Activated CD4-positive, alpha-beta T cell treated with anti-CD3 and anti-CD28 coated beads, Interleukin-2, amount 10 ng/mL, durations not matched to agents 7 days and 5 days (primary cell): ENCODE measurements at places on chromosomes 2 and 18.

DNA sequence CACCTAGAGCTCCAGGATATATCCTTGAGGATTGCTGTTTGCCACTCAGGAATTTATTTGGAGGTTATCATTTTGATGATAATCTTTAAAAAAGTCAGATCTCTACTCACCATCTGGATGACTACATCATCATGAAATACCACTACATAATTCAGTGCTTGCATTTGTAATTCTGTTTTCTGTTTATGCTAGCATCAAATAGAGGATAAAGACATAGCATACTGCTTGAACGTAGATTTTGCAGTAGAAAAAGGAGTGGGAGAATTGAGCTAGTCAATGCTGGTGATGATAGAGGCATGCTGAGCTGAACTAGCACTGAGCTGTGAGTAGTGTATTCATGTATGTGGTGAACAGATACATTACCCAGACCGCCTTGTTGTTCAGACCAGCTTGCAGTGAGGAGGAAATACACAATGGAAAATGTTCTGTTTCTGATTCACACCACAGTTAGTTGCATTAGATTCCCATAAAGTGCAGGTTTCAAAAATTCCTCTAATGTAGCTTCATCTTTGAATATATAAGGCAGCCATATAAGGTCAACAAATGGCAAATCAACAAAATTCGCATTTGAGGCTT lies 68.8 kb upstream of the CDC42EP3 start:
- DNase-seq, result no peak

DNA sequence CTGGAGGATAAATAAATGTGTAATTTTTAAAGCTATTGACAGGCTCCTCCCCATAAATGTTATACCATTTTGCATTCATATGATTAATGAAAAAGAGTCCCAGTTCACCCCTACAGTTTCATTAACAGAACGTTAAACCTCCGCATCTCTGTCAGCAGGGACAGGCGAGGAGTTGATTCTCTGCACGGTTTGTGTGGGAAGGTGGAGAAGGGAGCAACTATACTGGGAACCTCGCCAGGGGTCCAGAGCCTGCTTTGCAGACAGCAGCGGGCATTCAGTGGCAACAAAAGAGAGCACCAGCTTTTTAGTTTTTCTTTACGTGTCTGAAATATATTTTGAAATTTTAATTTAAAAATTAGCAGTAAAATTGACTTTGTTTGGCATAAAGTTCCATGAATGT lies 101.4 kb downstream of the FARSB start:
- DNase-seq, result no peak

- DNase-seq, result no peak
Observed at GRCh38 chr18:68676913-68677312, 38.0 kb downstream of the TMX3 start.

- DNase-seq, result no peak
Observed at GRCh38 chr2:219473511-219473910, 25.2 kb upstream of the GMPPA start.

DNA sequence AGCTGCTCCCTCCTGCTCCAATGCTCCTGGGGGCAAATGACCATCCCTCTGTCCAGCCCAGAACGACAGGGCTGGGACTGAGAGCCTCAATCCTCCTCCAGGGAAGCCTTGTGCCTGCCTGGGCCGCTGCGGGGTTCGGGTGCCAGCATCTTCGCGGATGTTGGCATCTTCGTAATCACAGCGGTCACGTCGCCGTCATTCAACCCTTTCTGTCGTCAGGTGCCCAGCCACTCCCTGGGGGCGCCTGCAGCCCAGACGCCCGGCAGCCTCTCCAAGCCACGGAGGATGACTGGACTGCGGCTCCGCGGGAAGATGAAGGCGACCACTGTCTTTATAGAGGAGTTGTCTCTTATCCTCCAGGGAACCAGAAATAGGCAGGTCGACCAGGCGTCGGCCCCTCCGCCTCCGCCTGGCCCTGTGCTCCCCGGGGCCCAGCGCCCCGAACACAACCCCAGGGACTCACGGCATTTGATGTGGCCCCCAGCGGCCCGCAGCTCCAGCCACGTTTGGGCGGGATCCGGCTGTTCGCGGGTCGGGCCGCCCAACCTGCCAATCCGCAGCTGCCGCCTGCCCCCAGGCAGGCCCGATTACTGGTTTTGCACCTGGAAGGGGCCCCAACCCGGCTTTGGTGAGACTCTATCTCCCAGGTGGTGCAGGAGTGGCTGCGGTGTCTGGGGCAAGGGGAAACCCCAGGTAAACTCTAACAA lies 113.9 kb downstream of the THNSL2 start:
- DNase-seq, result no peak

GRCh38 chr2:70686577-70687460 lies 81.2 kb downstream of the ADD2 start:
- DNase-seq, result peak; percentile 13

DNA sequence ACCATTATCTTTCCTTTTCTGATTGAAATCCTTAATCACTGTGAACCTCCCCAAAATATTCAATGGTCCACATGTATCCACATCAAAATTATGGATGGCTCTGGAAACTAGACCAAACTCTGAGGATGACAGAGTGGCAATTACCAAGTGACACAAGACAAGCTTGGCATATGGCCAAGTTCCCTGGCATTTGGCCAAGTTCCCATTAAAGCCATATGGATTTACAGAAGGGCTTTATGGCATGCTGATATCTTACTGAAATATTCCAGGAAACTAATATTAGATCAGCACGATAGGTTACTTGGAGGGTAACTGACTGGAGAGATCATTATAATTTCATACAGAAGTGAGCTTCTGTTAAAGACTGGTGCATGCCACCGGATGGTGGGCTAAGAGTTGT lies 21.9 kb upstream of the CERS6 start:
- DNase-seq, result no peak

DNA sequence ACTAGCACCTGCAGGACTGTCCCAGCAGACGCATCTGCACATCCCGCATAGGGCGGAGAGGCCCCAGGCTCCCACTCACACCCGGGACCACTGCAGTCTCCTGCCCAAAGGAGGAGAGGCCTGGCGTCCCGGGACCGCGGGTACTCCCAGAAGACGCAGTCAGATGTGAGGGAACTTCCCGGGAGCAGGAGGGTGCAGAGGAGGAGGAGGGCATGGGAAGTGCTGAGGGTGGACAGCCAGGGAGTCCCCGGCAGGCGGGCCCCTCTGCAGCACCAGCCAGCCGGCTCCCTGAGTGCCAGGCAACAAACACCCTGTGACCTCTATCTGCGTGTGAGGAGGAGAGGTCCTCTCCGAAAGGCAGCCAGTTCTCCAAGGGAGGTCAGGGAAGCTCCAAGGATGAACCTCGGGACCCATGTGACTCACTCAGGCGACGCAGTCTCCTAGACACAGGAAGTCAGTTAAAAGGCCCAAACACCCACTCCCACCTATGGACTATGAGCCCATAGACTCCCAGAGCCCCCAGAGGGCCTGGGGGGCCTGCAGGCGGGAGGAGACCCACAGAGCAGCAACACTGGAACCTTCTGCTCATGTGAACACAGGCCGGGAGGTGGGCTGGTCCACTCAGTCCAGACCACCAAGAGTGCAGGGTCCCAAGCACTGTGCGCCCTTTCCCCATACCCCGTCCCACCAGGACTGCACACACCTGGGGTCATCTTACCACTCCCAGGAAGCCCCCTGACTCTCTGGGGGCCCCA lies 4.2 kb downstream of the PXDN start:
- DNase-seq, result no peak

GRCh38 chr2:102755284-102755683 lies 6.5 kb upstream of the TMEM182 start:
- DNase-seq, result no peak

DNA sequence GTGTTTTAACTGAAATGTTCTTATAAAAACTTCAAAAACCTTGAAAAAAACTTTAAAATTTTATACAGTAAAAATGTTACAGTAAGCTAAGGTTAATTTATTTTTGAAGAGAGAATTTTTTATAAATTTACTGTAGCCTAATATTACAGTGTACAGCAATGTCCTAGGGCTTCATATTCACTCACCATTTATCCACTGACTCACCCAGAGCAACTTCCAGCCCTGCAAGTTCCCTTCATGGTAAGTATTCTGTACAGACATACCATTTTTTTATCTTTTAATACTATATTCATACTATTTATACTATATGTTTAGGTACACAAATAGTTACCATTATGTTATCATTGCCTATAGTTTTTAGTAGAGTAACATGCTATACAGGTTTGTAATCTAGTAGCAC lies 396.7 kb upstream of the MMADHC start:
- no peak for DNase-seq

DNA sequence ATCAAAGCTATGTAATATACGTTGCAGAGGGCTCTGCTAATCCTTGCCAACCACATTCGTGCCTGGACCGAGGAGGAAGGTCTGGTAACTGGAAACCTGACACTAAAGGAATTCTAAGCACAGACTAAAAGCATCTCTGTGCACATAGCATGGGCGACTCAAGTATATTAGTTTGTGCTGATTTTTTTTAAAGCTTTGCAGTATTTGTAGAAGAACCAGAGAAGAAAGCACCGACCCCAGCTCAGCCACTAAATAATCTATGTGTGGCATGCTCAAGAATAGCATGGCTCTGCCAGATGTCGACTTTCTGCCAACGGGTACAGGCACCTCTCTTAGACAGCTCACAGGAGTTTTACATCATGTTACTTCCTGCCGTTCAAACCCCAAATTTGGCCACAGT lies 73.2 kb upstream of the NRP2 start:
- DNase-seq, result no peak

GRCh38 chr2:197102231-197102630 lies 175.7 kb upstream of the PGAP1 start:
- DNase-seq, result no peak

DNA sequence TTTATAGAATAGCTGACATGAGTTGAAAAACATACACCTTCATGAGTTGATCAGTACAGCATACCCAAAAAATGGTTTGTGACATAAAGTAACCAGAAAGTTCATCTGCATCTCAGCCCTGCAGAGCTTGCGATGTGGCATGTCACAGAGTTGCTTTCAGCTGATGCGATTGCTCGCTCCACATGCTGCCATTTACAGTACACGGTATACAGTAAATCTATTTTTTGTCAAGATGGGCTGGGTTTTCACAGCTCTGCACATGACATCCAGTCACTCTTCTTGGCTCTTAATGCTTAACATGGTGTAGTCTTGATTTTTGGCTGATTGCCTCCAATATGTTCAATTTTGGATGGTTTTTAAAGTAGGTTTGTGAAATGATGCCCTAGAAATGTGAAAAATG lies 811.9 kb downstream of the SATB2 start:
- DNase-seq, result no peak

GRCh38 chr2:109204412-109204811 lies 75.4 kb downstream of the SH3RF3 start:
- no peak for DNase-seq

DNA sequence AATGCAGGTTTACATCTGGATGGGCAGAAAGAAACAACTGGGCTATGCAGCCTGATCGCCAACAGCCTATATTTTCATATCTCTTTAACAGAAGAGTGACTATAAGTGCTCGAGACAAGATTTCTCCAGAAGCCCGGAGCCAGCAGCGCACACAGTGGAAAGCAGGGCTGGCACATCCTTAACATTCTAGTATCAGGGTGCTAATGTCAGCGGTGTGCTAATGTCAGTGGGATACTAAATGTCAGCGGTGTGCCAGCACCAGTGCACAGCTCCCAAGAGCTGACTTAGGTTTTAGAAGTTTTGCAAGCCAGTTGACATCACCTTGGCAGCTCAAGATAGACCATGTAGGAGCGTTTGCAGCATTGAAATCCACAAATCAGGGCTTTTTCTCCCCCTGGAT lies 8.3 kb downstream of the BMP10 start:
- no peak for DNase-seq

DNA sequence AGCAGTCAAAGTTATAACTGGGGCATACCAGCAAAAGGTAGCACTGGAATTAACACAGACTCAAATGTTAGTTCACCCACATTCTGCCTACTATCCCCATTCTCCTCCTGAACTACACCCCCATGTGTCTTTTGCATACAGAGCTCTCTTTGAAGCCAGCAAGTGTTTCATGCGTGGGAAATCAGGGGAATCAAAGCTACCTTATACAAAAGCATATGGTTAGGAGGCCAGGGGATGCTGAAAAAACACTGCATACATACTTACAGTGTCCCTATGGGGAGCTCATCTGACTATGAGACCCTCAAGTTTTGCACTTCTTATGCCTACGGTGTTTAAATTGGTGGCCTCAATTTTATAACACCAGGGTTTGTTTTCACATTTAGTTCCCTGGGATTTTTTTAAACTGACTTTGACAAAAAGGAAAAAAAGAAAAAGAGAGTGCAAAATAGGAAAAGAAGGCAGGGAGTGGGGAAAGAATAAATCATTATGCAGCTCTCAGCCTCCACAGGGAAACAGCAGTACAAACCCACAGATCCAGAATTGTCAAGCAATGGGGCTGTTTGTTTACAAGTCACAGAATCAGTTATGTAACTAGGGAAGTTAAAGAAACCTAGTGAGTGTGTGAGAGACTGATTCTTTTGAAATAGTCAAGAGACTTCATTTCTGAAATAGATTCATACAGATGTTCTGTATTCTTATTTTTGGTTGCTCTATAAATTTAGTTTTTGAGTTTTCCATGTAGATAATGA lies 20.1 kb upstream of the PPP3R1 start:
- DNase-seq, result no peak

GRCh38 chr2:164620873-164621763 lies at the start of gene GRB14:
Gene GRB14 (minus strand): TSS chr2:164621482. CDS start chr2:164621309, 173 bp downstream.
- DNase-seq, result no peak

GRCh38 chr2:199956062-199956380 lies 639 bp downstream of the MAIP1 start:
- DNase-seq, result no peak

GRCh38 chr18:67410075-67411070 lies 106.1 kb downstream of the DSEL start:
- no peak for DNase-seq

GRCh38 chr2:98016908-98017670 lies 21.3 kb upstream of the TMEM131 start:
- DNase-seq, result no peak

- DNase-seq, result no peak
Observed at GRCh38 chr2:105455488-105456003, 56.7 kb upstream of the FHL2 start.

DNA sequence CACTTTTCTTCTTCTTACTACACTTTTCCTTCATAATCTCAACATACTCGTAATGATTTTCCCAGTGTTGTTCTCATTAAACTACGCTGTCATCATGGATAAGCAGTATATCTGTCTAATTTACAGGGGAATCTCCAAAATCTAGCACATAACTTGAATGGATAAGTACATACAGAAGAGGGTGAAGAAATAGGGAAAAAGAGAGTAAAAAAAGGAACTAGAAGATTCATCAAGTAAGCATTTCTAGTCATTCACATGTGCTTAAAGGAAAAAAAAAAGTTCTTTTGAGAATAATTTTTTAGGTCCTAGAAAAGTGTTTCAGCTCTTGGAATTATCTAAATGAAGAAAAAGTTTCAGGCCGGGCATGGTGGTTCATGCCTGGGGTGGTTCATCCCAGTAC lies 51.6 kb downstream of the SRBD1 start:
- DNase-seq, result no peak

- DNase-seq, result no peak
Observed at GRCh38 chr2:143808166-143808565, 678.9 kb downstream of the ARHGAP15 start.
